Central memory CD8-positive, alpha-beta T cell (primary cell): ENCODE measurements at places on chromosomes 1 and 21.

DNA sequence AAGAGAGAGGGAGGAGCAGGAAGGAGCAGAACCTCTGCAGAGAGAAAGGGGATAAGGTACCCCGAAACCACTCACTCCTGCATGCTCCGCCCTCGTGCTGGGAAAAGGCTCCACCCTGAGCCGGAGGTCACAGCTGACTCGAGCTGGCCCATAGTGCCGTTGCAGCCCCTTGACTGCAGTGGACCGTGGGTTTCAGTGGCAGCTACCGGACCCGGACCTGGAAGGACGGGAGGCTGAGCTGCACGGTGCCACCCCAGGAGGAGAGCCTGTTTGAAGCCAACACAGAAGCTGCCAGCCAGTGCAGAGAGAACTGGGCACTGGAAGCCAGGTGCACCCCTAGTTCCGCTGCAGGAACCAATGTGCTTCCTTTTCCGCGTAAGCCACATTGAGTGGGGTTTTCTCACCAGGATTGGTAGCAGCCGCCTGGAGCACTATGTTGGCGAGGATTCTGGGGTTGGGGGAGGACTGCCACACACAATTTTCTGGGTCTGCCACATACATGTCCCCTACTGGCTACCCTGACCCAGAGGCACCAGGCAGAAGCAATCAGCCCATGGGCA, 83.3 kb downstream of the FBXO2 start:
- no peak for DNase-seq

DNA sequence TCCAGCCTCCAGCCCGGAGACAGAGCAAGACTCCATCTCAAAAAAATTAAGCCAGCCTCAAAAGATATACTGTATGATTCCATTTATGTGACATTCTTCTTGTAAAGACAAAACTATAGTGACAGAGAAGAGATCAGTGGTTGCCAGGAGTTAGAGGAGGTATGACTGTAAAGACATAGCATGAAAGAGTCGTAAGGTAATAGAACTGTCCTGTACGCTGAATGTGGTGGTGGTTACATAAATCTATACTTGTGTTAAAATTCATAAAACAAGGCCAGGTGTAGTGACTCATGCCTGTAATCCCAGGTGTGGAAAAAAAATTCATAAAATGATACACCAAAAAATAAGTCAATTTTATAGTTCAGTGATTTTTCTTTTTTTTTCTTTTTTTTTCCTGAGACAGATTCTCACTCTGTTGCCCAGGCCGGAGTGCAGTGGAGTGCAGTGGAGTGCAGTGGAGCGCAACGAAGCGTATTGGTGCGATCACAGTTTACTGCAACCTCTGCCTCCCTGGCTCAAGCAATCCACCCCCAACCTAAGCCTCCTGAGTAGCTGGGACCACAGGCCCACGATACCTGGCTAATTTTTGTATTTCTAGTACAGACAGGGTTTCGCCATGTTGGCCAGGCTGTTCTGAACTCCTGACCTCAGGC, 84.9 kb upstream of the CXADR start:
- DNase-seq: no peak

DNA sequence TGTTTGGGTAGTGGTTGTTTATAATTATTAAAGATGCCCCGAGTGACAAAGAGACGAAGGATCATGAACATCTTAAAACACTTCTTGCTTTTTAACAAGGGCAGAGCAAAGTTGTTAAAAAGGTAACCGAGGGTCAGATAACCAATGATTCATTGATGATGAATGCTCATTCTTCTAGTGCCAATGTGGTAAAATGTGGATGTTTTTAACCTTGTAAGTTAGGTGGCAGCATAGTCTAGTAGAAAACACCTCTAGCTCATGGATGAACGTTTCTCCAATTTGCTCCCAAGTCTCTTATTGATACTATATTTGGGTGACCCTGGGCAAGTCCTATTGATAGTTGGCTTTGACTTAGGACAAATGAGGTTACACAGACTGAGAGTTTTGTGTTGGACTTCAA, 167.9 kb downstream of the KIF26B start:
- DNase-seq: no peak

DNA sequence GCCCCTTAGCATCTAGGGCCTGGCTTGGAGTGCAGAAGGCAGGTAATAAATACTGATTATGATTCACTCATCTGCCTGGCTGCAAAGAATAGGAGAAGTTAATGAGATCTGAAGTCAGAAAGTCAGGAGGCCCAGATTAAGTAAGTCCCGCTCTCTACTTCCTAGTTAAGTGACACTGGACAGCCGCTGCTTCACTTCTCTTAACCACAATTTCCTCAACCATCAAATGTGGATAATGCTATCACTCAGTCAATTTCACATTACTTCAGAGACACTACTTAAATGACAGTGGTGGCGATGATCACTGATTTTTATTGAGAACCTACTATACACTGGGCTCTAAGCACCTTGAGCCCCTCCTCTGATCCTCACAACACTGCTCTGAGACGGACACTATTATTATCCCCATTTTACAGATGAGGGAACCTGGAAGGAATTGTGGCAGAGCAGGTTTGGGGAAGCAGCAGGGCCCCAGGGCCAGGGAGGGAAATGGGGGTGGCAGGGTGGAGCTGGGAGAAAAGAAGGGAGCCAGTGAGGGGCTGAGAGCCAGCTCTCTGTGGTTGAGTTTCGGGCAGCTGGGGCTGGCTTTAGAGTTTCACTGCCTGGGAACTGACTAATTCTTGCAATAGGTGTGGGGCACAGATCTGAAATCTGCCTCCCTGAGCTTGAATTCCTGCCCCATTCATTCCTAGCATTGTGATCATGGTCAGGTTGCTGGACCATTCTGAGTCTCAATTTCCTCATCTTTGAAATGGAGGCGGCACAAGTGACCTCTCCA, 2.4 kb upstream of the E2F2 start:
- no peak for DNase-seq

GRCh38 chr1:166193057-166193698, 26.4 kb upstream of the FAM78B start:
- no peak for DNase-seq

GRCh38 chr1:231037585-231038517, 2.2 kb downstream of the FAM89A start:
- DNase-seq: no peak

GRCh38 chr1:240808381-240808780, 196.4 kb upstream of the GREM2 start:
- DNase-seq: no peak

DNA sequence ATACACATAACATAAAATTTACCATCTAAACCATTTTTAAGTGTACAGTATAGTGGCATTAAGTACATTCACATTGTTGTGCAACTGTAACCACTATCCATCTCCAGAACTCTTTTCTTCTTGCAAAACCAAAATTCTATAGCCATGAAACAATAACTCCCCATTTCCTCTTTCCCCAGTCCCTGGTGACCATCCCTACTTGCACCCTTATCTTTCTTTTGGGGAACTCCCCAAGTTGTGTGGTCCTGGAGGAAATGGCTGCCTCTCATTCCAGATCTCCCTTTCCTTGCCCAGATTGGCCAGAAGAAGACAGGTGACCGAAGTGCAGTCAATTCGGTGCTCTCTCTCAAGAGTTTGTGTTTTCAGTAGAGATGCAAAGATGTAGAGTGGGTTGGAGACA, 389.6 kb upstream of the C1orf87 start:
- DNase-seq: no peak

- no peak for DNase-seq
Measured at GRCh38 chr1:229434641-229435051, 752 bp upstream of the ACTA1 start.

DNA sequence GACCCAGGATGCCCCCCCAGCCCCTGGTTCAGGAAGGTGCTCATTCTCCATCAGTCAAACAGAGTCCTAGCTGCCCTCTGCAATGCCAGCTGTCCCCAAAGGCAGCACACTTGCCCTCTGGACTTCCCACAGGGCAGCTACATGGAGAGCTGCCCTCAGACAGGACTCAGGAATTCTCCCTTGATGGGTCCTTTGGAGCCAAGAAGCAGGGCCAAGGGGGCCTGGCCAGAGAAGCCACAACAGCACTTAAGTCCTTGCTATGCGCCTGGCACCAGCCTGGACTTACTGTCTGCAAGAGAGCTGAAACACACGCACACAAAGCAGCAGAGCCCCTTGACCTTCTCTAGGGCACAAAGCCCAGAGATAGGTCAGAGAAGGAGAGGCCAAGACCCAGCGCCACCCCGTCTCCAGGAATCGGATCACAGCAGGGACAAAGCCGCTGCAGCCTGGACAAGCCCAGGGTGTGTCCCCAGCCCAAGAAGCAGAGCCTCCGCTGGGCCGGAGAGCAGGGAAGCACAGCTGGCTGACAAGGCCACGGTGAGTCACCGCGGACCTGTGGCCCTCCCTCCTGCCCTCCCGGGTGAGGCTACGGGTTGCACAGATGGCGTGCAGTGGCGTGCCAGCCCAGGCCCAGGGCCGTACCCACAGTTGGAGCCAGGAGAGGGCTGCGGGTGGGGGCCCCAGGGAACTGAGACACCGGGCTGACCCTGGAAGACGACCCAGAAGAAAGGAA, 1.7 kb downstream of the WNT9A start:
- DNase-seq: no peak

- DNase-seq: no peak
Measured at GRCh38 chr21:43280949-43281633, 112.3 kb downstream of the CRYAA start.

- no peak for DNase-seq
Measured at GRCh38 chr1:33396188-33397124, 34.4 kb downstream of the PHC2 start.

- no peak for DNase-seq
Measured at GRCh38 chr1:174415506-174415905, 32.3 kb upstream of the GPR52 start.

GRCh38 chr1:221350091-221350490, 391.8 kb downstream of the DUSP10 start:
- no peak for DNase-seq

DNA sequence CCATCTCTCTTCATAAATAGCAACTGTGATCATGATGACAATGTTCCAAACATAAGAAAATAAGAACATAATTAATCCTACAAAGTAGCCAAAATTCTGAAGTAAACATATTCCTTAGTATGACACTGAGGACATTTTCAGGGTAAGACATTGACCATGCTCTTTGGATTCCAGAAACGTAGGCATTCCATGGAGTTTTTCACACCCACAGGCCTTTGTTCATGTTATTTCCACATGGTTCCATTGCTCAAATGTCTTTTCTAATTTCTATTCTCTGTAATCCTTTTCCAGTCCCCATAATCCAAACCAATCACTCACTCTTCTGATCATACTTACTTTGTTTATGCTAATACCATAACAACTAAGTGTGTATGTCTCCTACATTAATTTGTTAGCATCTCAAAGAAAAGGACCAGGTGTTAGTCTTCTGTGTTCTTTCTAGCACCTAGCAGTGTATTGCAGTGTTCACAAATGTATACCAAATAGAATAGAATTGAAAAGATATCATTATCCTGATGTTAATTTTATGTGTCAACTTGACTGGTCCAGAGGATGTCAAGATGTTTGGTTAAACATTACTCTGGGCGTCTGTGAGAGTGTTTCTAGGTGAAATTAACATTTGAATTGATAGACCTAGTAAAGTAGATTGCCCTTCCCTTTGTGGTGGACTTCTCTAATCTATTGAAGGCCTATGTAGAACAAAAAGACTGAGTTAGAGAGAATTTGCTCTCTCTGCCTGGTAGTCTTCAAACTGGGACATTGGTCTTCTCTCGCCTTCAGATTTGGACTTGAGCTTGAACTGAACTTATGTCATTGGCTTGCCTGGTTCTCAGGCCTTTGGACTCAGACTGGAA, 516.6 kb downstream of the PTPRC start:
- DNase-seq: no peak

- DNase-seq: no peak
Measured at GRCh38 chr1:247448107-247448791, 9.7 kb downstream of the OR2B11 start.

DNA sequence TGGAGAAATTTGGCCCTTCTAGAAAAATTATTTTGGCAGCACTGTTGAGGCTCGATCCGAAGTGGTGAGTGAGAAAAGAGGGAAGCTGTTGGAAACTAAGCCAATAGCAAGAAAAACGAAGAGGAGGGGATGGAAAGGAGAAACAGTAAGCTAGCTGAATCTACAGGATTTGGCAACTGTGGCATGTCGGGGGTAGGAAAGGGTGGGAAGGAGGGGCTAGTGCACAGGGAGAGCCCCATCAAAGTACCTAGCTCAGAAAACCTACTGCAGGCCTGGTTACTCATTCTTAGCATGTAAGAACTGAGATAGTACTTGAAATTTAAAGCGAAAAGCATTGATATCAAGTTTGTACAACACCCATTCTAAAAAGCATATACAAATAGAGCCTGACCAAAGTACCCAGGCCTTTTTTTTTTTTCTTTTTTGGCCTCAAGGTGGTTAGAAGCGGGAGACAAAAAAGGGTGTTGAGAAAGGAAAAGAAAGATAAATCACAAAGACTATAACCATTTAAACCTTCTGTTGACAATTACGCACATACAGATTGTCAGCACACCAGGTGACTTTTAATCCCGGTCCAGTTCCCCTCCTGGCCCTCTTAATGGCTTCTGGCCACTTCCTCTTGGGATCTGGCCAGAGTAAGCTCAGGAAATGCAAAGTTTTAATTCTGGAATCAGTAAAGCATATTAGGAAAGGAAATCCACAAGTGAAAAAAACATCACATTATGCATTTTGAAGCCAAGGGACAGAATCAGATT, 50.4 kb downstream of the SLC16A1 start:
- DNase-seq: no peak

- DNase-seq: no peak
Measured at GRCh38 chr1:23906731-23907130, 6.4 kb downstream of the CNR2 start.

- no peak for DNase-seq
Measured at GRCh38 chr1:11701551-11701961, 10.0 kb downstream of the DRAXIN start.

DNA sequence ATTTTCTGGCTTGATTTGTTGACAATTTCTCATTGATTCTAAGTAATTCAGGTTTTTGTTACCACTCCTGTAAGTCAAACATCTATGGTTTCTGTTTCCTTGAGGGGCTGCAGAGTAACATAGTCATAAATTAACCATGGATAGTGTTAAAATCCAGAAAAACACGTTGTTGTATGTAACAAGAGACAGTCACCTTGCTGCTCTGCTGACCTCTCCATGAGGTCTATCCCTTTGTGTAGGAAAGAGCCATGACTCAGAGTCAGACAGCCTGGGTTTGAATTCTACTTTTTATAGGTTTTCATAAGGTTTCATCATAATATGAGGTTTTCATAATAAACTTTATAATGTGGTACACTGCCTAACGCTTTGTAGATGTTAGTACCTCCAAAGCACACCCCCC, 27.6 kb upstream of the NBL1 start:
- DNase-seq: no peak

- no peak for DNase-seq
Measured at GRCh38 chr1:96538883-96539282, 182.7 kb upstream of the PTBP2 start.

GRCh38 chr1:101587741-101588140, 350.9 kb downstream of the S1PR1 start:
- DNase-seq: no peak

DNA sequence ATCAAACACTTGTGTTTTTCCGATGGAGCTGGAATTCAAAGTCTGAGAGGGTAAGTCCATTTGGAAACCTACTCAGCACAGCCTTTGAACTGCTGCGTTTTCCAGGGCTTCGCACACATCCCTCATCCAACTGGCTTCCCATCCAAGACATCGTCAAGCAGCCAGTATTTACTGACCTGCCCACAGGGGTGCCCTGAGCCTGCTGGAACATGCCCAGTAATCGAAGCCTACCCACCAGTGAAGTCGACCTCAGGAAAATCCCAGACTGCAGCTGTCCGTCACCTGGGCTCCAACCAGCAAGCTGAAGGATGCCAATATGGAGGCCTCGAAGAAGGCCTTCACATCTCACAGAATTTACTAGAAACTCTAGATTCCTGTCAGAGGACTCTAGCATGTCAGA, 261.6 kb downstream of the PLPP3 start:
- no peak for DNase-seq

GRCh38 chr21:45204395-45204794, 83.3 kb downstream of the POFUT2 start:
- DNase-seq: no peak
